ELR (cell line): ENCODE measurements at places on chromosomes 1 and 21.

- no peak for DNase-seq
Observed at GRCh38 chr1:243693800-243694199, 156.2 kb downstream of the AKT3 start.

DNA sequence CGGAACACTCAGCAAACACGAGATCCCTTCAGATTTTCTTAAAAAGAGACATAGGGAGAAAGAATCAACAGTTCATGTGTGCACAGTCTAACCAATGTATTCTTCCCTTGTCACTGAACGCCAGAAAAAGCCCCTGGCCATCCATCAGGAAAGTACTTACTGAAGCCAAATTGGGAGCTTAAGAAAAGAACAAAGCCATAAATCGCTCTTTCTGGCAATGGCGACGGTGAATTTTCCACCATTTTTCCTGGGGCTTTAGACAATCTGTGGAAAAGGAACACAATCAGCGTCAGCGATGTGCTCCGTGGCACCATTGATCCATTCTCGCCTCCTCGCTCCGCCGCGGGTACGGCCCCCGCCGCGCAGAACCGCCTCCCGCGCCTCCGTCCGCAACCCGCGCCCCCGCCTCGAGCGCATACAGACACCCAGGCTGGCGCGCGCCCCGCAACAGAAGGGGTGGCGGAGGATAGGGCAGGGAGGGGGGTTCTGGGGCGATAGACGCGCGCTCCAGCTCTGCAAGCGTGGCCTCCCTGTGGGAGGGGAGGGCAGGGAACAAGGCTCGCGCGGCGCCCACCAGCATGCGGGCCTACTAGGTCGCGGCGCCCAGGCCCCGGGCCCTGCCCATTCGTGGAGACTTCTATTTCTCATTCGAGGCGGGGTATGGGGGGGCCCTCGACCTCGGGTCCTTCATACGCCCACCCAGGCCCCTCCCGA lies 440 bp downstream of the PIGP start:
- peak; percentile 77 for DNase-seq

DNA sequence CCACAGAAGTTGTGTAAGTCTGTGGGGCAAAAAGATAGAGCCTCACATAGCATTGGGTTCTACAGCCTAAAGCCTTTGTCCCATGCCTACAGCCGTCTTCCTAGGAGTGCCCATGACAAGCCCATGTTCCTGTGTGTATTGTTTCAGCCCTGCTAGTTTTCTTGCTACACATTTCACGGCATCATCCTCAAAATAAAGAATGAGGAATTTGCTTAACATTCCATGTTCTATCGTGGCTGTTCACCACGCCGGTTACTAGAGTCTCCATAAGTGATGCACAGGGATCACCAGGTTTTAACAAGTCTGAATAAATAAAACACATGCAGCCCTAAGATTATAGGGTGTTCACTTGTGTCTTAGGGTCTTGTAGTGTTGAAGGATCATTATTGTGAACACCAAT lies 87.4 kb upstream of the NGF start:
- DNase-seq: no peak

DNA sequence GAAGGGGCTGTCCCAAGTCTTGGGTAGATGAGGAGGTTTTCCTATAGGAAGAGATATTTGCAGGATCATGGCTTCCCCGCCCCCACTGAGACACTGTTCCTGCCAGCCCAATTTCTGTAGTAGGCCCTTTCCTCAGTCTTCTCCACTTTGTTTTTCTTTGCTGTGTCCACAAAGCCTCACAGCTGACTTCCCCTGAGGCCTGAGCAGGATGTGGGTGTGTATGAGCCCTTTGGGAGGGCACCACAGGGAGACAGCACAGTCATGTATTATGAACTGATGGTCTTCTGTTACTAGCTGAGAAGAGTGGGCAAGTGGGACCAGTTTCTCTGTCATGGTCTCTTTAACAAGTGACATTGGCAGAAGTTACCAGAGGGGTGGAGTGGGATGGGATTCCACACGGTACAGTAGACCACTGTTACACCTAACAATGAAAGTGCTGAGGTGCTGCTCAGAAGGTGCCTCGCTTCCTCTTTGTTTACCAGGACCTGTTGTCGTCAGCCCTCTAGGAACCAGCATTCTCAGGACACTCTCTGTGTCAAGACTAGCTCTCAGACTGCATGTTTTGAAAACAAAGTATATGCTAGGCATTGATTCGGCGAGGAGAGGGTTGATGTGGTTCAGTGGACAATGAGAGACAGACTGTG lies 253.8 kb upstream of the HOOK1 start:
- no peak for DNase-seq

DNA sequence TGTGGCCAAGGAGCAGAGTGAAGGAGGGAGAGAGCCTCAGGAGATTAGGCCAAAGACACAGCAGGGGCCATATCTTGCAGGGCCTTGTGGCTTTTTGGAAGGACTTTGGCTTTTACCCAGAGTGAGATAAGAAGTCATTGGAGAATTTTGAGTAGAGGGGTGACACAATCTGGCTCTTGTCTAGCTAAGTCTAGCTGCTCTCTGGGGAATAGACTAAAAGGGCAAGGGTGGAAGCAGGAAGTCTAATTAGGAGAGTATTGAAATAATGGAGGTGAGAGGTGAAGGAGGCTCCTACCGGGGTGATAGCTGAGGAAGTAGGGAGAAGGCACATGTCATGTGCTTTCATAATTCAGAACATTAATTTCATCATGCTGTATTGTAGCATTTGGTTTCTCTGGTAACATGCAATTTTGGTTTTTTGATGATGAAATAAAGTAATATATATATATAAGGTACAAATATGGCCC lies 34.3 kb upstream of the KCNA3 start:
- no peak for DNase-seq

- peak; percentile 9 for DNase-seq
Observed at GRCh38 chr1:86430376-86430775, 6.4 kb downstream of the CLCA2 start.

DNA sequence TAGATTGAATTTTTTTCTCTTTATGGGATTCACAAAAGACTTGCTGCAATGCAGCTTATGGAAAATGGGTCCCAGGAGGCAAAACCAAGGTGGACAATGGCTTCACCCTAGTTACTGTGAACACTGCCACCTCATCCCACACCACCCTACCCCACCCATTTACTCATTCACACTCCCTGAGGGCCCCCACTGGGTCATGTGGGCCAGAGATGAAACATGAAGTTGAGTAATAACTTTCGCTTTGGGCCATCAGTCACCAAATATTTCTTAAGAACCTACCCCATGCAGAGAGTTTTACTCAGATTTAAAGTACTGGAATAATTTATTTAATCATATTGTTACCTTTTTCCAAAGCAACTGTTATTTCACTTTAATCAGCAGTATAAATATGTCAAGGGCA lies 191.8 kb downstream of the TPR start:
- DNase-seq: peak; percentile 94

DNA sequence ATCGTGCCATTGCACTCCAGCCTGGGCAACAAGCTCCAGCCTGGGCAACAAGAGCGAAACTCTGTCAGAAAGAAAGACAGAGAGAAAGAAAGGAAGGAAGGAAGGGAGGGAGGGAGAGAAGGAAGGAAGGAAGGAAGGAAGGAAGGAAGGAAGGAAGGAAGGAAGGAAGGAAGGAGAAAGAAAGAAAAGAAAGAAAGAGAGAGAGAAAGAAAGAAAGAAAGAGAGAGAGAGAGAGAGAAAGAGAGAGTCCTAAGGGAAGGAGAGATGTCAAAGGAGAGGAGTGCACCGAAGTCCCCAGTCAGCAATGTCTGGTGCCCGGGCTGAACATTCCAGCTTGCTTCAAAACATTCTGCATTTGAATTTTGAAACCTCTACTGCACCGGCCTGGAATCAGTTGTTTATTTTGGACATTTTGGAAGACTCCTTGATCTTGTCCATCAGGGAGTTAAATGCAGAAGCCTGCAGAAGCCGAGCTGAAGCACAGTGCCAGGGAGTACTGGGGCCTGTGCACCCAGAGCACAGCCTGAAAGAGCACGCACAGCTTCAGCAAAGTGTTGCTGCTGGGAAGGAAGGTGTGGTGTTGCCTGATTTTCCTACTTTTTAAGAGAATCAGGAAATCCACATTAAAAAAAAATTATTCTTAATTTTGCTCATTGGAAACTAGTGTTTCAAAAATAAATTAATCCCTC lies 3.7 kb upstream of the IGSF3 start:
- DNase-seq: no peak

GRCh38 chr1:36884029-36884701 lies 150.2 kb downstream of the GRIK3 start:
- DNase-seq: no peak

- DNase-seq: peak; percentile 96
Observed at GRCh38 chr1:209900734-209901133, 37.3 kb upstream of the SYT14 start.

DNA sequence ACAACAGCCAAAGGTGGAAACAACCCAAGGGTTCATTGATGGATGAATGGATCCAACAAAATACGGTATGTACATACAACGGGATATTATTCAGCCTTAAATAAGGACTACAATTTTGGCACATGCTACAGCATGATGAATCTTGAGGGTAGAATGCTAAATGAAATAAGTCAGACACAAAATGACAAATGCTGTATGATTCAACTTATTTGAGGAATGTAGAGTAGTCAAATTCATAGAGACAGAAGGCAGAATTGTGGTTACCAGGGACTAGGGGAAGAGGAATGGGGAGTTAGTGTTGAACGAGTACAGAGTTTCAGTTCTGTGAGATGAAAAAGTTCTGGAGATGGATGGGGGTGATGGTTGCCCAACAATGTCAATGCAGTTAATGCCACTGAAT lies 118.0 kb upstream of the PAXBP1 start:
- peak; percentile 23 for DNase-seq

GRCh38 chr21:41627428-41627827 lies 119.5 kb upstream of the TMPRSS2 start:
- peak; percentile 61 for DNase-seq

DNA sequence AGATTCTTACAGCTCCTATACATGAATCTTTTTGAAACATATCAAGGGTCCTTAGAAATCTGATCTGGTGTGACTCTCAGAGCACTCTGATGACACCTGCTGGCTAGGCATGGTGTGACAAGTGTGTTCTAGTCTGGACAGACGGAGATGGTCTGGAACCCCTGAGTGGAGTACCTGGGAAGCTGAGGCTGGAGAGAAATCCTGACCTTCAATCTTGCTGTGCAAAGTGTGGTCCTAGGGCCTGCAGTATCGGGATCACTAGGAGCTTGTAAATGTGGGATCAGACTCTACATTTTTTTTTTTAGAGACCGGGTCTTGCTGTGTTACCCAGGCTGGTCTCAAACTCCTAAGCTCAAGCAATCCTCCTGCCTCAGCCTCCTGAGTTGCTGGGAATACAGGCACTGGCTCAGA lies 78.6 kb upstream of the SOD1 start:
- peak; percentile 58 for DNase-seq

DNA sequence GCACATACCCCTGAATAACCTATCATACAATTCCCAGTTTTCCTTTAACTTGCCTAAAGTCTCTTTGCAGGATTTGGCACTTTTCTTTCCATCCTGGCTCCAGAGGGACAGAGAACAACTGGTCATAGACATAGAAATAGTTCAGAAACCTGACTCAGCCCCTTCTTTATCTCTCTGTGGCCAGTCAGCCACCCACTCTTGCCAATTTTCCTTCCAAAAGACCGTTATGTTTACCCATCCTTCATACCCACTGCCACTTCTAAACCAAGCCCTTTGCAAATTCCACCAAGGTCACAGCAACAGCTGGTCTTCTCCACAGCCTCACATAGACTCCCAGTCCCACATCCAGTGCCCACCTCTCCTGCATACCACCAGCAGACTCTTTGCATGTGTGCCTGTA lies 127.2 kb upstream of the FGGY start:
- DNase-seq: no peak

- no peak for DNase-seq
Observed at GRCh38 chr1:8019229-8019620, 6.9 kb downstream of the ERRFI1 start.
